ENCODE measurements at places on chromosomes 13 and 19. TPM values are rescaled to one million over a fixed set of nuclear protein-coding genes. Genes with fewer than 3 reads are reported as not detected.

DNA sequence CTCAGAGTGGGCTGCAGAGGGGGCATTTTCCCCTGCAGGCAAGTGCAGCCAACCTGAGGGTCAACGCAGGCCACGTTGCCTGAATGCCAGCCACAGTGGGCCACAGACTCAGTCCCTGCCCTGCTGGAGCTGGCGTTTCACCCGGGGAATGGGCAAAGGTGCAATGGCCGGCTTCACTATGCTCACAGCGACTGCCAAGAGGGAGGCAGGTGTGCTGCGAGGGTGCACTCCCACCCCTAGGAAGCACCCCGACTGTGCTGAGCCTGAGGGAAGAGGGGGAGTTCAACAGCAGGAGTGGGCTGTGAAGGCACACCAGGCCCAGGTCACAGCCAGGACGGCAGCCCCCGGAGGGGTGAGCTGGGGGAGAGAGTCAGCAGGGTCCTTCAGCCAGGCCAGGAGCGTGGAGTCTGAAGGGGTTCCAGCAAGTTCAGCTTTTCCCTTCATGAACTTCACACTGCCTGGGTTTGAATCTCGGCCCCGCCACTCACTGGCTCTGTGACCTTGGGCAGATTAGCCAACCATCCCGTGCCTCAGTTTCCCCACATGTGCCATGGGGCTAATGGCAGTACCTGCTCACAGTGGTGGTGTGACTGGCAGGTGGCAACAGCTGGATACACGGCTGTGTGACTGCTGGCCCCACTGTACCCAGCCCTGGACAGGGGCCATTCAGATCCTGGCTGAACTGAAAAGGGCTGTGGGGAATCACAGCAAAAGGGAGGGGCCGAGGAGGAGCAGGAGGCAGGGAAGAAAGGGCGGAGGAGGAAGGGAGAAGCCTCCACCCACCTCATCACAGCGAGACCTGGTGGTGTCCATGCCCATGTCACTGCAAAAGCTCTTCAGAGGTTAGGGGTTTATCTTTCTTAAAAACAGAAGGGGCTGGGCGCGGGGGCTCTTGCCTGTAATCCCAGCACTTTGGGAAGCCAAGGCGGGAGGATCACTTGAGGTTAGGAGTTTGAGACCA lies 7.6 kb downstream of the TRAPPC6A start:
- no peak overlapping the region for H3K27ac ChIP-seq
- H3K36me3 ChIP-seq: no peaks in the 10 kb centered on the region
- no peaks in the 10 kb centered on the region for H3K27me3 ChIP-seq
- no peak for DNase-seq
- H3K4me3 ChIP-seq: no peak overlapping the region
- peaks cover 16% of the 10 kb centered on the region for H3K4me1 ChIP-seq

Gene SAE1
- total RNA-seq: 45.1 TPM

DNA sequence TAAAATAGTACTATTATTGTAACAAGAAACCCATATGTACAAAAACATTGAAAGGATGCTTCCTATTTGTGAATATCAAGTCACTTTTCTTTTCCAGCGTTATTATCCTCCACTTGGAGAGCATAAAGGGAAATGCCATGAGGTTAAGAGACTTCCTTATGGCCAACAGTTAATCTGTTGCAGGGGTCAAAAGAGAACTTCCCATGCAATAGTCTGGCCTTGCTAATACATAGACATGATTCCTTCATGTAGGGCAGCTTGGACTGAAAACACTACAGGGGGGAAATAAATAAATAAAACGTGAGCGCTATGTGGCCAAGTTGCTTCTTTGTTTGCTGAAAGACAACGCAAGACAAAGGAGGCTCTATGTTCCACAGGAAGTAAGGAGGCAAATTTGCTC lies 269.1 kb upstream of the EDNRB start:
- no peaks in the 10 kb centered on the region for H3K4me1 ChIP-seq
- H3K27me3 ChIP-seq: no peaks in the 10 kb centered on the region
- H3K27ac ChIP-seq: no peak overlapping the region
- H3K4me3 ChIP-seq: no peak overlapping the region
- no peaks in the 10 kb centered on the region for H3K36me3 ChIP-seq

DNA sequence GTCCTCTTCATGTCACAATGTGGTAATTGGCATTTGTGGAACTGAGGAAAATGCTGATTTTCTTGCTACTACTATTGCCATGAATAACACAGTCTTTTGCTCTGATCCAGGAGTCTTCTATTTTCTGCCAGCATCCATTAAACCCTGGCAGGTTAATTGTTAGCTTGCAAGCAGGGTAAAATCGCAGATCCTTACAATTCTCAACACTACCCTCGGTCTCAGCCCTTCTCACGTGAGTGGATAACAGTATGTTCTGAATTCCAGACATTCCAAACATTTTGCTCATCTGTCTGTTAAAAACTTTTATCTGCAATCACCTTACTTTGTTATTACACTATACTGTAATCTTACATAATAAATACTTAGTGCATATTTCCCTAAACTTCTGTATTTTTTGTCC lies 251.3 kb upstream of the ATXN8OS start:
- H3K27ac ChIP-seq: no peak overlapping the region
- no peaks in the 10 kb centered on the region for H3K27me3 ChIP-seq
- H3K4me3 ChIP-seq: no peak overlapping the region
- H3K36me3 ChIP-seq: no peaks in the 10 kb centered on the region
- DNase-seq: no peak
- no peaks in the 10 kb centered on the region for H3K4me1 ChIP-seq

Gene GNG7
- 160 TPM for total RNA-seq

GRCh38 chr13:27622881-27623280 lies 1.2 kb downstream of the POLR1D start:
- H3K36me3 ChIP-seq: peaks cover 18% of the 10 kb centered on the region
- H3K27me3 ChIP-seq: no peaks in the 10 kb centered on the region
- peaks cover 27% of the 10 kb centered on the region for H3K4me1 ChIP-seq

All from B cell (primary cell).